ENCODE measurements at places on chromosomes 1 and 21.
A peak's percentile ranks its signal among the peaks of the same experiment; 100 is the strongest.

DNA sequence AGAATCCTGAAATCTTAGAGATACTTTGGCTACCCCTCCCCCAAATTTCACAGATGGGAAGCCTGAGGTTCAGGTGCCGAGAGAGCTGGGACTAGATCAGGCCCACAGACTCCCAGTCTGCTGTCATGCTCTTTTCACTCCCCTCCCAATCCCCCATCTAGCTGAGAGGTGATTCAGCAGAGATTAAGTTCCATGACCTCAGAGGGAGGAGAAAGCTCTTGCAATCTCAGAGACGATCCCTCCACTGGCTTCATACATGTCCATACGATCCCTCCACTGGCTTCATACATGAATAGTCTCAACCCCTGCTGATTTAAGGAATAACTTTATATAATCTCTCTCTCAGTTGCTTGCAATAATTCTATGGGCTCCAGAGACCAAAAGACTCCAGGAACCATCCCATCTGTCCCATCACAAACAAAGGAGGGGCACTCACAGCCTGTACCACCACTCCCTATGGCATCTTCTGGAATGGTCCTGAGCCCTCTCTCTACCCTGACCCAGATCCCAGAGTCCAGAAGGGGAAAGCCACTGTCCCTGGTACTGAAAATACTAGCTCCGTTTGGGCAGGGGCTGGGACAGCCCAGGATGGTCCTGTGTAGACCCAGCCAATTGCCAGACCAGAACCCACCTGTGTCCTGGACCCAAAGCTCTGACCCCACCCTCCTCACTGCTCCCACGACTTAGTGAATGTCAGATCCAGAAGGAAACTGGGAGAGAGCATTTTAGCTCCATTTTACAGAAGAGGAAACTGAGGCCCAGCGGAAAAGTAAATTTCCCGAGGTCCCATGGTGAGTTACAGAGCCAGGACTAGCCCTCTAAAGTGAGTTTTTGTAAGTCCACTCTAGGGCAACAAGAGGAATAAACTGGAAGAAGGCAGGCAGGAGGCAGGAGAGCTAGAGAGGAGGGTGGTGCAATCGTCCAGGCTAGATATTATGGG lies 27.1 kb downstream of the RIMS3 start:
- no peak for DNase-seq

GRCh38 chr1:223748405-223748772 lies 36.0 kb downstream of the CAPN2 start:
- no peak for DNase-seq

DNA sequence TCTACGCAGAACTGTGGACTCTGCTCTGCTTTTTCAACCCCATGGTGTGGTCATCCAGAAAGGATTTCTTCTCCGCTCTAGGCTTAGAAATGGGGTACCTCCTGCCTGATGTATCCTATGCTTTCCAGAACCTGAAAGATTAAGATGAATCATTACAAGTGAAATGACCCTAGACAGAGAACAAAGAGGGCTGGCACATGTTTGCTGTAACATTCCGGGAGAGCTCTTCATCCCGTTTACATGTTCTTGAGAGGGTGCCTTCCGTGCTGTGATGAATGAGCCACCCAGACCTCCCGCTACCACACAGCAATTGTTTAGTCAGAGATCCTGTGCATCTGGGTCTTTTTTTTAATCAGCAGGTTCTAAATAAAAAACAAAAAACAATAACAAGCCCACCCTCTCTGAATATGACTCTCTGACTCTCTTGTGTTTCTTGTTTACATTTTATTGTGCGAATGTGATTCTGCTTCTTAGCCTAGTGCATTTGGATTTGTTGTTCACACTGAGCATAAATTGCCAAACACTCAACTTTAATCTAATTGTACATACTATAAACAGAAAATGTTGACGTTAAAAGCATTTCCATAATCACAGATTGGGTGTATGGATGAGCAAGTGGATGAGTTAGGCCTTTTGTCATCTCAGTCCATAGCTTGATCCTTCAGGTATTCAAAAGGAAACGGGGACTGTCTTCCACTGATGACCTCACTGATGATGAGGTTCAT lies 87.1 kb downstream of the GPR88 start:
- no peak for DNase-seq

- DNase-seq, result no peak
These were observed 53.5 kb upstream of the PRDM2 start for GRCh38 chr1:13646521-13646920.

DNA sequence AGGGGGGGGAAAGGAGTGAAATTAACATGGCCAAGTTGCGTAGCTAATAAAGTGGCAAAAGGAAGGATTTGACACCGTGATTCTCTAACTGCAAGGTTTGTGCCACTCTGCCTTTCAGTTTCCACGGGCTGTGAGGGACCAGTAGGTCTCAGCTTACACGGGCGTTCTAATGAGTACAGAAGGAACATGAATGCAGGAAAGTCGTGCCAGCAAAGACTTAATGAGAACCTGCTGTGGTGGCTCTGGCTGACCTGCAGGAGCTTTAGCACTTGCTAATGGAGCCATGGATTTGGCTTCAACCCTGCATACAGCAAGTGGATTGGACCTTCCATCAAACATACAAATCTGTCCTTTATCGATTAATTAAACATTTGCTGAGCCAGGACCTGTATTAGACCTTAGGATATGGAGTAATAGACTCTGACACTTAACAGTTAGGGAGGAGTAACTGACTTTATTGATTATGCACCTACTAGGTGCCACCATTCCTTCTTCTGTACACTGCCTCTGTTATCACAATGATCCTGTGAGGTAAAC lies 15.1 kb upstream of the PITHD1 start:
- no peak for DNase-seq

- no peak for DNase-seq
These were observed 101.2 kb downstream of the AKT3 start for GRCh38 chr1:243748706-243749283.

GRCh38 chr1:208081972-208082371 lies 162.2 kb downstream of the PLXNA2 start:
- no peak for DNase-seq

GRCh38 chr1:64669098-64669675 lies 75.7 kb upstream of the RAVER2 start:
- no peak for DNase-seq

GRCh38 chr1:64711266-64711665 lies 33.6 kb upstream of the RAVER2 start:
- no peak for DNase-seq

GRCh38 chr21:38301321-38302214 lies 44.8 kb downstream of the KCNJ15 start:
- no peak for DNase-seq

DNA sequence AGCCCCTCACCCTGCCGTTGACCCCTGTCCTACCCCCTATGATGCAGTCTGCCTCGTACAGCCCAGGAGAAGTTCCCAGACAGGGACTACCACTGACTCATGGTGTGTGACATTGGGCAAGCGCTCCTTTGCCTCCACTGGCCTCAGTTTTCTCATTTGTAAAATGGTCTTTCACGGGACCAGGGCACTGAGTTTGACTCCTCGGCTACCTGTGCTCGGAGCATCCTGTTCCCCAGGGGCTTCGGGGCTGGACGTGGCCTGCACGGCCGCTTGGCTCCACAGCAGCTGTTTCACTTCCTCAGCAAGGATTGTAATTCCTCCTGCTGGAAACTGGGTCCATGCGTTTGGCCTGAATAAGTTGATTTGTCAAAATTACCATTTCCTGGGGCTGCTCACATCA lies 277.3 kb downstream of the MATN1 start:
- DNase-seq, result no peak

GRCh38 chr1:201171063-201172036 lies 17.1 kb upstream of the TMEM9 start:
- peak; percentile 15 for DNase-seq

DNA sequence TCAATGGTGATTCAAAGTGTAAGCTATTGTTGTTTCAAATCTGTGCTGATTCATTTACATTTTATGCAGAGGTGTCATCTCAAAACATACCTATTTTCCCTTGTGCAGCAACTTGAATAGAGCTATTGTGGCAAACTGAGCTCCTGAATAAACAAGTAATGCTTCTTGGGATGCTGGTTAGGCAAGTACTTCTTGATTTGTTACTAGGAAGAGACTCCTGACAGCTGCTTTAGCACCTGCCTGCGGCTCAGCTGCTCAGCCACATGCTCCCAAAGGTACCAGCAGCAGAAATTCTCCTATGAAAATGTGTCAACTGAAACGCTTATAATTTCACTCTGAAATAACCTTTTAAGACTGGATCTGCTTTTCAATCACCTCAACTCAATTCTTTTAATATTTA lies 352.3 kb downstream of the RYR2 start:
- DNase-seq, result no peak

DNA sequence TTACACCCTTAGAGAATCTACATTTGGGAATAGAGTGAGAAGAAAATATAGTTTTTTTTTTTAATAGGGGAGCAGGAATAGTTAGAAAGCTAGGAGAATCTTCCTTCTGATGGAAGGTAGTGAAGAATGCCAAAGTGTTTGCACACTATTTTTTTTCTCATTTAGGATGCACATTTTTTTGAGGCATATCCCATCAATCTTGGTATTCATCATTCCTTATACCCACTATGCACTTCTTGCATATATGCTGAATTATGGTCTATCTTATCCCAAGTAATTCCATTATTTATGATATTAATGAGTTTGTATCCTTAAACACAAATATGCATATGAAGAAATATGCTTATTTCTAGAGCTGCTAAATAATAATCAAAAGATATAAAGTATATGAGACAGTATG lies 28.4 kb downstream of the HSPA13 start:
- DNase-seq, result no peak

GRCh38 chr1:47727697-47728085 lies 269.5 kb downstream of the TRABD2B start:
- DNase-seq, result no peak

DNA sequence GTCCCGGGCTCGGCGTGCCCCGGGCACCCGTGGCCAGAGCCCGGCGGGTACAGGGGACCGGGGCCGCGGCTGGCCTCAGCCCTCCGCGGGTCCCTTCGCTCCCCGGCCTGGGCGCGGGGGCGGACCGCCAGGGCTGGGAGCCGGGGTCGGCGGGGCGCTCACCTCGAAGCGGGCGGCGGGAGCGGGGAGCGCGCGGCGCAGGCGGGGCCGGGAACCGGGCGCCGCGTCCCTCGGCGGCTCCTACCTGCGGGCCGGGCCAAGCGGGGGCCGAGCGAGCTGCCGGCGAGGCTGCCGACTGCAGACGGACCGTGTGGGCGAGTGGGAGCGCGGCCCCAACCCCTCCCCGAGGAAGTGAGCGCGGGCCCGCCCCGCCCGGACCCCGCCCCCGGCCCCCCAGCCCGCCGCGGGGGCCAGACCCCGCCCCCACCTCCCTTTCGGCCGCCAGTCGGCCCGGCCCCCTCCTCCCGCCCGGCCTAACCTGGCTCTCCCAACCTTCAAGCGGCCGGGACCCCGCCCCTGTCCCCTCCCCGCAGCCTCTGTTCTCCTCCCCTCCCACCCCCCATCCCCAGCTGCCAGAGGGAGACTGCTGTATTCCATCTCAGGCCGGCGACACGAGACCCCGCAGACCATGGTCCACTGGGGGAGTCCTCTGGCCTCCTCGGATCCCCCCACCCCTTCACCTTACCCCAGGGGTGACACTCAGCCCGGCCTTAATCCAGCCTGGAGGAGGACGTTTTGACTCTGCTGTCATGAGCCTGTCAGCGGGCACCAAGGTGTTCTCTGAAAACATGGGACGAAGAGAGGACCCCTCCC lies at the start of gene FHL3:
Gene FHL3 (minus strand): TSS at position 320 of the 813 bp plus-strand sequence. CDS start 6,102 bp downstream, outside the sequence.
- DNase-seq, result no peak

- DNase-seq, result no peak
These were observed 43.3 kb upstream of the FCRL4 start for GRCh38 chr1:157641177-157641576.

DNA sequence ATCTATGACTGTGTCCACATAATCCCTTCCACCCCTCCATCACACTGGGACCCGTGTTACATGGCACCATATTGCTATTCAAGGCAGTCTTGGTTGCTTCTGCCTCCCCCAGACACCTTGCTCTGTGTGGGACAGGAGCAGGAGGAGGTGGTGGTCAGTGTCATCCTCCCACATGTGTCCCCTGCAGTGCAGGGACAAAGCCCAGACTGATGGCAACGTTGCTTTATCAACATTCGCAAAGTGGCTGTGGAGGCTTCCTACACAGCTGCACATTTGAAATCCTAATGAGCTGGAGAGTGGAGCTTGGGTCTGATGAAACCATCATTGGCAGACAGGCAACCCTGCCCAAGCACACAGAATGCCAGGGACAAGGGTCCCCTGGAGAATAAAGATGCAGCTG lies 26.2 kb downstream of the TRIM67 start:
- no peak for DNase-seq

- DNase-seq, result no peak
These were observed 59.0 kb upstream of the IGSF5 start for GRCh38 chr21:39685991-39686390.

- no peak for DNase-seq
These were observed 515 bp downstream of the MAN1C1 start for GRCh38 chr1:25616987-25617624.

- DNase-seq, result no peak
These were observed 41.0 kb downstream of the RUNX3 start for GRCh38 chr1:24888971-24889676.

- peak; percentile 12 for DNase-seq
These were observed 125.1 kb upstream of the IPO9 start for GRCh38 chr1:201703621-201704438.

DNA sequence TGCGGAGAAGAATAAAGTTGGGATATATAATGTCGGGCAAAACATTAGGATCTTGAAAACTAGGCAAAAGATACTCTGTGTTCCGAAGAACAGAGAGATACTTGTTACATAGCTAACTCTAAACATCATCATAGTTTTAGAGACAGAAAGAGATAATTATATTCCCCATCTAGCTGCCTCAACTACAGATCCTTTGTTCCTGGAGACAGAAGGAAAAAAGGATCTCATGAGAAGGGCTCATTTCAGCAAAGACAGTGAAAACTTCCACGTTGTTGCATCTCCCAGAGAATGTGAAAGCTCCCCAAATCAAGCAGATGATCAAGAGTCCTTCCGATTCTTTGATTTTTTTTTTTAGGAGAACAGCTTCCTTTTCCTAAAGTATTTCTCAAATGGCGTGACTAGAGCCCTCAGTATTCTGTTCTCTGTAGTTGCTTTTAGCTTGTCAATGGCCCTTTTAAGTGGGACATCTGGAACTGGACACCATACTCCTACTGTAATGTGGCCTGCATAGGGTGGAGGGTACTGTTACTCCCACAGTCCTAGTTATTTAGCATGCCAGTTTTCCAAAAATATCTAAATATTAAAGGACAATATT lies 1048.2 kb downstream of the TTLL7 start:
- DNase-seq, result no peak

GRCh38 chr1:109433322-109433721 lies 7.1 kb upstream of the PSMA5 start:
- no peak for DNase-seq
